ENCODE measurements at places on chromosomes 3 and 15.
A peak's percentile ranks its signal among the peaks of the same experiment; 100 is the strongest.

DNA sequence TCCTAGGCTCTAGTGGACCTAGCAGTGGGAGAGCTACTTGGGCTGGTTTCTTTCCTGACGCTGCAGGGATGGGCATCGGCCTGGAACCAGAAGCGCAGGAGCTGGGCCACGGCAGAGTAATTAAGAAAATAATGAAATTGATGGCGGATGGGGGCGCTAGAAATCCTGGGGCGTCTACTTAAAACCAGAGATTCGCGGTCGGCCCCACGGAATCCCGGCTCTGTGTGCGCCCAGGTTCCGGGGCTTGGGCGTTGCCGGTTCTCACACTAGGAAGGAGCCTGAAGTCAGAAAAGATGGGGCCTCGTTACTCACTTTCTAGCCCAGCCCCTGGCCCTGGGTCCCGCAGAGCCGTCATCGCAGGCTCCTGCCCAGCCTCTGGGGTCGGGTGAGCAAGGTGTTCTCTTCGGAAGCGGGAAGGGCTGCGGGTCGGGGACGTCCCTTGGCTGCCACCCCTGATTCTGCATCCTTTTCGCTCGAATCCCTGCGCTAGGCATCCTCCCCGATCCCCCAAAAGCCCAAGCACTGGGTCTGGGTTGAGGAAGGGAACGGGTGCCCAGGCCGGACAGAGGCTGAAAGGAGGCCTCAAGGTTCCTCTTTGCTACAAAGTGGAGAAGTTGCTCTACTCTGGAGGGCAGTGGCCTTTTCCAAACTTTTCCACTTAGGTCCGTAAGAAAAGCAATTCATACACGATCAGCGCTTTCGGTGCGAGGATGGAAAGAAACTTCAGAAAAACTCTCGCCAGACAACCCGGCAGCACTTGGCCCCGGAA, 6.1 kb downstream of the SOX14 start:
- no peak for DNase-seq

- no peak for DNase-seq
Observed at GRCh38 chr15:32683906-32684584, 33.8 kb upstream of the GREM1 start.

- no peak for DNase-seq
Observed at GRCh38 chr15:59904450-59905135, 99.5 kb upstream of the FOXB1 start.

GRCh38 chr15:100193277-100193860, 148.4 kb downstream of the ADAMTS17 start:
- DNase-seq, result no peak

DNA sequence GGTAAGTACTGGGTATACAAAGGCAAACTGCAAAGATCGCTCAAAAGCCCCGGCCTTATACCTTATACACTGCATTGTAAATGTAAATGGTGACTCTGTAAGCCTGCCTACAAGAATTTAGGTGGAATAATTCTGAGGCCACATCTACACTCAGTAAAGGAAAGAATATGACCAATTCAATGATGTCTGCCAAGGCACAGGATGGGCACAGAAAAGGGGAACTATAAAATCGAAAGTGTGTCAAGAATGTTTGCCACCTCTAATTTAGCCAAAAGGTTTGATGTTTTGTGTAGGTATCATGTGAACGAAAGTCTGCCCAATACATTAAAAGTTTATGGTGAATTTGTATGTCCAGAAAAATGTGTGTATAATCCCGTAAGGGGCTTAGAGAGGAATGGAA, 96.1 kb downstream of the FOXP1 start:
- no peak for DNase-seq

DNA sequence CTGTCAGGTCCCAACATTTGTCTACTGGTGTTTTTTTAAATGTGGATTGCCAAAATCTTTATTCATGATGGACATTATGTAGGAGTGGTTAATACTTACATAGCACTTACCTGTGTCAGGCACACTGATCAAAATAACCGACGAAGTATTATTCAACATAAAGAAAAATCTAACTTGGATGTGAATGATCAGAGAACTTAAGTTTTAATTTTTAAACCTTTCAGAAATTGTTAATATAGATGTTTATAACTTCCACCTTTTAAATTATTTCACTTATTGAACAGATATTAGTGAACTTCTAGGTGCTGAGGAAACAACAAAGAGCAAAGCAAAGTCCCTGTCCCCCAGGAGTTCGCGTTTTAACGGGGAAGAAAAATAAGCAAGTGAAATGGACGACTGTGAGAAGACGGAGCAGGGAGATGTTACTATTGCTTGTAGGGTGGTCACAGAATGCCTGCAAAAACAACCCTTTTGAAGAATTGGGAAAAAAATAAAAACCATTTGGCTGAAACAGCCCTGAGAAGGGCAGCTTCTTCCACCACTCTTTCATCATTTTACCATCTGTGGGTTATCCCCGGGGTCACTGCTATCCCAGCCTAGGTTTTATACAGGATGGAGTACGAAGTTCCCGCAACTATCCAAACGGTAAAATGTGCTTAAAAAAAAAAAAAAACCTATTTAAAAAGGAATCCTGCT, 915 bp upstream of the APH1B start:
- no peak for DNase-seq

GRCh38 chr3:57133157-57133556, 32.0 kb downstream of the IL17RD start:
- DNase-seq, result no peak

- no peak for DNase-seq
Observed at GRCh38 chr3:31124373-31124772, 229.9 kb upstream of the GADL1 start.

GRCh38 chr15:88932271-88932874, 19.2 kb upstream of the MFGE8 start:
- DNase-seq, result peak; percentile 0

DNA sequence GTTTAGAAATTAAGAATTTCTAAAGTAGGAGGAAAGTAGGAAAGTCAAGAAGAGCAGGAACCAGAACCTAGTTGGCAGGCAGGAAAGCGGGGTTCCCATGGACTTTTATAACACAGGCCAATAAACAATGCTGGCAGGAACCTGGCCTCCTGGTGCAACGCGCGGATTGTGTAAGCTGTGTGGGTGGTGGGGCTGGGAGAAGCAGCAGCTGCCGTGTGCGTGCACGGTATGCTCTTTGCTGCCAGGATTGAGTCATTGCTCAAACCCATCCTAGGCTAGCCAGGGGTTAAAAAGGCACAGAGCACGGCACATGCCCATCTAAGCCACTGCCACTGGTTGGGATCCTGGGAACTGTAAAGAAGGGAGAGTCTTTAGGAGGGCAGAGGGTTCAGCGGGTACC, 209.9 kb upstream of the RGMA start:
- no peak for DNase-seq

DNA sequence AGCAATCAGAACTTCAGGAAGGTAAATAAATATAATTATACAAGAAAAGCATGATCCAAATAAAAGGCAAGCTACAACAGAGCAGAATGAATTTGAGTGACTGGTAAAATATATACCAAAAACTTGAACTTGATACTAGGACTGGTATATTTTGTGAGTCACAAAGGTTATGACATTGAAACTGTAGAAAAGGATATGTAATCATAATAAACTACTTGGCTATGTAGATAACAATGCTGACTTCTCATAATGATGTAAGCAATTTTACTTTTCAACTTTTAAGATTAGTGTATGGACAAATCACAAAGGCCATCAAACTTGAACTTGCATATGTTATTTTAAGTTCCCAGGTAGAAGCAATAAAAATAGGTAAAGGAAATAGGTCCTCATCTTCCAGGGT, 384.5 kb upstream of the NECTIN3 start:
- no peak for DNase-seq

DNA sequence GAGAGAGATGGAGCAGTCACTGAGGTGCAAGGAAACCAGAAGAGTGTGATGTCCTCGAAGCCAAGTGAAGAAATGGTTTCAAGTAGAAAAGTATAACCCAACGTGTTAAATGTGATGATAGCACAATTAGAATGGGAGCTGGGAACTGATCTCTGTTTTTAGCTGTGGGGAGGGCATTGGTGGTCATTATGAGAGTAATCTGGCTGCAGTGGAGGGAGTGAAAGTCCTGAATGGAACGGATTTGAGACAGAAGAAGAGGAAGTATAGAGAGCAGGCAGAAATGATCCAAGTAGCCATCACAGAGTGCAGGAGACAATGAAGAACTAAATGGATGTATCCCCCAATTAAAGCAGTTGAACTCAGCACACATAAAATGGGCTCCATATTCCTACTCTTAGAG, 235.3 kb downstream of the IGSF11 start:
- no peak for DNase-seq

DNA sequence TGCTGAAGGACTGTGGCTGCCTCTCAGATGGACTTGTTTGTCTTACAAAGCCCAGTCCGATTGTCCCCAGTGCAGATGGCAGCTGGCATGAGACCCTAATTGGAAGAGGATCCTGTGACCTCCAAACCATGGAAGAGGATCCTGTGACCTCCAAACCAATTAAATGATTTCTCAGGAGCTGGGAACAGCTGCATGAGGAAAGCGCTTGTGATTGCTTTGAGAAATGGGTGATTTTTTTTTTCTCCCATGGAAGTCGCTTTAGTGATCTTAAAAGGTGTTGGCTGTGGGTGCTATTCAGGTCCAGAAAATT, 68.4 kb upstream of the LARS2 start:
- DNase-seq, result no peak

DNA sequence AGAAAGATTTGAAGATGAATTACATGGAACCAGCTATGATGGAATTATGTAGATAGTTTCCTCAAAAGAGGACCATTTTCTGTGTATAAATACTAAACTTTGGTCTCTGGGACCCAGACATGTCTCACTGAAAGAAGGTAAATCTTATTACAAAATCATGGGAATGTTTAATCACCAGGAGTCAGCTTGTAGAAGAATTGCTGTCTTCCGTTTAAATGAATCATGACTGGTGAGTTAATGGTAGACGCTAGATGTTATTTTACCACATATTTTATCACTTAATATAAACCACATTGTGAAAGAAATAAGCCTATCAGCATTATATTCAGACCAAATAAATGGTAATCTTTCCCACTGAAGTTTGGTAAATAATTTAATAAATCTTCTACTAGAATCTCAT, 322.3 kb upstream of the SUCLG2 start:
- no peak for DNase-seq

All from HAP-1 (cell line).